ENCODE measurements at places on chromosomes 7 and 10.

DNA sequence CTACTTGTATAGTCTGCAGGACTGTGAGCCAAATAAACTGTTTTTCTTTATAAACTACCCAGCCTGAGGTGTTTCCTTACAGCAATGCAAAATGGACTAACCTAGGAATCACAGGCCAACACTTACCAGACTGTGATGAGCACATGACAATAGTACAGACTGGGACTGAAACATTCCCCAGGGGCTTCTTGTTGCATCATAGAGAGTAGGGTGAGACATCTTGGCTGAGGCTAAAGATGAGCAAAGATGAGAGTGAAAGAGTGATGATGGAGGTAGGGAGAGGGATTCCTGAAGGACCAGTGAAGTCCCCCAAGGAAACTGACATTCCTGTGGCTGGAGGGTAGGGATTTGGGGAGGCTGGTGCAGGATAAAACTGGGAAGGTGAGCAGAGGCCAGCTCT lies 194.4 kb downstream of the TPST1 start:
- no peak for DNase-seq

- DNase-seq = no peak
These were observed 82.4 kb downstream of the PHYHIPL start for GRCh38 chr10:59258890-59259289.

GRCh38 chr10:77441353-77442166 lies 196.0 kb downstream of the KCNMA1 start:
- no peak for DNase-seq

DNA sequence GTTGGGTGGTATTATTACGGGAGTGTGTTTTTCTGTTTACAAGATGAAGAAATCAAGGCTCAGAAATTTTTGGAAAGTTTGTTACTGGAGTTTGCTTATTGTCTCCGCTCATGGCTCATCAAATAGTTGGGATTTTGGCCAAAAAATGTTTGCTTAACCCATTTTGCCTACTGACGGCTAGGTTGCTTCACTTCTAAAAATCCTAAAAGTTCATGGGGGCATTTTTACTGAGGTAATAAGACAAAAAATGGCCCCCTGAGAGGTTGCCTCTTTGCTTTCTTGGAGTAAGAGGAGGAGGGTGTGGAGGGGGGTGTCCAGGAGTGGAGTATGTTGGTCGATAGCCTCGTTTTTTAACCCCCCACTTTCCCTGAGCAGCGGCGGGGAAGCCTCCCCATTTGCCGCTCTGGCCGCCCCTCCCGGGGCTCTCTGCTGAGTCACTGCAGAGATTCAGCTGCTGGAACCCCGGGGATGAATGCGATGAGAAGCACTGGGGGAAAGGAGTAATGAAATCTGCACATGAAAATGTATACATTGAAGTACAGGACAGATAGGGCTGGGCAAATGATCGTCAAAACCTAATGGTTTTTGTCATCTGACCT lies 1.5 kb downstream of the MEST start:
- no peak for DNase-seq

DNA sequence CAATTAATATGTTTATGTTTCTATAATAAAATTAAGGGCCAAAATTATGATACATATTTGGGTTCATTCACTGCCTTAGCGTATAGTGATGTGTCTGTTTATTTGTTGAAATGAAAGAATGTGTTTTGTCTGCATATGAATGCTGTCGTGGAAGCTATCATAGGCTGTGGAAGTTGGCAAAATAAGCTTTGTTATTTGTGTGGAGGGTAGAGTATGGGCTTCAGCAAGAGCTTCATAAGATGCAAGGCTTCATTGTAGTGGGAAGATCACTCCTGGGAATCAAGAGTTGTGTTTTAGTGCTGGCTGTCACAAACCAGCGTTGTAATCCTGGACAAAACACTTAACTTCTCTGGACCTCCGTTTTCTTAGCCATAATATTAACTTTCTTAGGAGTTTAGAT lies 2.5 kb downstream of the SLK start:
- no peak for DNase-seq

GRCh38 chr10:44803862-44804261 lies 107.3 kb upstream of the TMEM72 start:
- no peak for DNase-seq

DNA sequence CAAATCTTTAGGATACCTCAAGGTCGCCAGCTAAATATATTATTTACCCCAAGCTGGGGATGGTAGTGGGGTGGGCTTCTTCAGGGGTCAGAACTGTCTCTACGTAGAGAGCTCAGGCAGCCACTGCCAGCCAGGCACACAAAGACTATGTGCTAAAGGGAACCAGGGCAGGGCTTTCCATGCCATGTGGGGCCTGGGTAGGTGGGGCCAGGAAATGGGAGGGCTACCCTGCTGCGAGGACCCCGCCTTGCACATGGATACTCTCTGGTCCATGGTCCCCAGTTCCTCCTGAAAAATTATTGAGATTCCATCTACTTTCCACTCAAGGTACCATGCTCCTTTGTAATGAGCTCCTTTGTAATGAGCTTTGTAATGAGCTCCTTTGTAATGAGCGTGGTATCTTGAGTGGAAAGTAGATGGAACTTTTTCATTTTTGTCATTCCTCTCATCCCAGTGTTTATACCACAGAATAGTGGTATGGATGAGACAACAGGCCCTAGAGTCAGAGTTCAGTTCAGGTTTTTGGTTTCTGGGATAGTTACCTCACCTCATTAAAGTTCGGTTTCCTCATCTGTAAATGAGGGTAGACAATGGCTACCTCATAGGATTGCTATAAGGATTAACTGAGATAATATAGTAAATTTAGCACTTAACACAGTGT lies 5.8 kb downstream of the SYNPO2L start:
- no peak for DNase-seq

DNA sequence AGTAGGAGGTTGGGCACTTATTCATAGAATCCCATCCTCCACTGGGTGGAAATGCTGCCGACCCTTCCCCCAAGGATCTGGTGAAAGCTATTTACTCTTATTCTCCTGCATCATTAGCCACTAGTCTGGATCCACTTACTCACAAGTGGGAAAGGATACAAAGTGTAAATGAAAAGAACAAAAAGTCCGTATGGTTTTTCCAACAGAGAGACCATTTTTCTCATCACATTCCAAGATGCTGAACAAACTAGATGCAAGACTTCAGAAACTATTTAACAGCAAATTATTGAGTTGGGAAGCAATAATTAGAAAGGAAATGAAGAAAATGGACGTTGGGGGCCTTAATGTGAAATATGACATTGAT lies 242.4 kb upstream of the GLI3 start:
- no peak for DNase-seq

GRCh38 chr7:99409192-99409572 lies 413 bp downstream of the BUD31 start:
- no peak for DNase-seq

DNA sequence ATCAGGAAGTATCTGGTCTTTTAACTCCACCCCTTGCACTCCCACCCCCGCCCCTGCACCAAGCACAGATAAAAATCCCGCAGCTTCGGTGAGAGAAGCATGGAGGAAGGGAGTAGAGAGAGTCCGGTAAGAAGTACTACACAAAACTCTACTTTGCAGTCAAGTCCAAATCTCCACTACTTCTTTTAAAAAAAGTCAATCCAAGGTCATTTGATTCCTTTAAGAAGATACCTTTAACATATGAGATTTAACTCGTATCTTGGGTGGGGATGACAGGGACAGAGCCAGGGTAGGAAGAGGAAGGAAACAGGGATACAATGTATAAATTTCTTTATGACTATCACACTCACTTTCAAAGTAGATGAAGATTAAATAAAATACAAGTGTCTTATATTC lies 132.1 kb downstream of the NRBF2 start:
- DNase-seq = peak; percentile 10

- DNase-seq = no peak
These were observed 3.5 kb upstream of the LRMDA start for GRCh38 chr10:75427951-75428350.

DNA sequence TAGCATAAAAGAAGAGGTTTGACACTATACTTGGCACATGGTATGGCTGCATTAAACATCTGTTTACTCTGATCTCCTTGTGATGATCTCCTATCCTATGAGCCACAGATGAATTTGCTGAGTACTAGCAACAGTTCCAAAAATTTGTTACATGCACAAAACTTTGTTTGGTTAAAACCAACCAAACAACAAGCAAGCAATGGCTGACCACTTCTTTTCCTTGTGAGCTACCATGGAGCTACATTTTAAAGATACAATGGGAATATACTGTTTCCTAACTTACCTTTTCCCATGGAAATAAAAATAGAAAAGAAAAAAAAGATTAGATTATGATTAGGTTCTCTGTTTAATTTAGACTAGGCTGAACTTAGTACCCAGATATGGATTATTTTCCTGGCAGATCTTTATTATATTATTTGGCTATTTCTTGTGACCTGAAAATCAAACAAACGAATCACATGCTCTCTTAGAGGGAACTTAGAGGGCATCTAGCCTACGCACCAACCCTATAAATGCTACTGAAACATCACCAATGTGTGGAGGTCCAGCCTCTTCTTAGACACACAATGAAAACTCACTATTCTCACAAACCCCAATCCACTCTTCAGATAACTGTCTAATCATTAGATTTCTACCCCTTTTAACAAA lies 80.1 kb upstream of the FAM133B start:
- DNase-seq = no peak

DNA sequence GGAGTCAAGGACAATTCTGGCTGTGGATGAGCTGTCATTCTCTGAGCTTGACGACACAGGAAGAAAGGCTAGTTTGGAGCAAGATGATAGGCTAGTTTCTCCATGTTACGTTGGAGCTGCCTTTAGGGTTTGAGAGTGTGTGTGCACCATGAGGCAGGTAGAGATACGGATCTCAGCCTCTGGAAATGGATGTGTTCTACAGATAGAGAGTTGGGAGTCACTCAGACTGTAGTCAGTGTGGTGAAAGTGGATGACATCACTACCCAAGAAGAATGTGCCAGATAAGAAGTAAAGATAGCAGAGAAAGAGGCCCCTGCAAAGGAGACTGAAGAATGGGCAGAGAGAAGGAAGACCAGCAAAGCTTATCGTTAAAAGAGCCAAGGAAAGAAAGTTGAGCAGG lies 42.4 kb downstream of the PNLIPRP3 start:
- no peak for DNase-seq

- peak; percentile 38 for DNase-seq
These were observed at the start of gene PCBD1 for GRCh38 chr10:70887804-70888800. TSS of gene PCBD1 (minus strand) at chr10:70888565. CDS start at chr10:70888533, 32 bp downstream.

- no peak for DNase-seq
These were observed 18.4 kb downstream of the TRIM24 start for GRCh38 chr7:138478499-138478908.

- no peak for DNase-seq
These were observed 564.9 kb downstream of the POM121L12 start for GRCh38 chr7:53600296-53600695.

- no peak for DNase-seq
These were observed 63.0 kb upstream of the MGMT start for GRCh38 chr10:129404091-129404490.

DNA sequence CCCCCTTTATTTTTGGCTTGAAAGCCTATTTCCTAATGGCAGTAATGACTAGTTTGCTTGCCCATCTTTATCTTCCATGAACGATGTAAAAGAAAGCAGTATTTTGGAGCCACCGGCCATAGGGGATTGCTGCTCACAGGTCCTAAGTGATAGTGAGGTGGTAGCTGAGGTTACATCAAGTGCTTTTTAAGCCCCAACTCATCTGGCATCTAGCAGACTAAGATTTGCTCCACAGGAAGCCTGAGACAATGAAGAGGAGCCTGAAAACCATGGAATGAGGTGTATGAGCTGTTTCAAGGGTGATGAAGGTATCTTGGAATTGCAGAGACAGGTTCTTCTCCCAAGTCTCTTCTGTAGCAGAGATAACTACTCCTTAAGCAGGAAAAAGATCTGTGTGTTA lies 496.3 kb downstream of the XPNPEP1 start:
- no peak for DNase-seq

- no peak for DNase-seq
These were observed 1.1 kb upstream of the SEMA4G start for GRCh38 chr10:100968062-100968736.

DNA sequence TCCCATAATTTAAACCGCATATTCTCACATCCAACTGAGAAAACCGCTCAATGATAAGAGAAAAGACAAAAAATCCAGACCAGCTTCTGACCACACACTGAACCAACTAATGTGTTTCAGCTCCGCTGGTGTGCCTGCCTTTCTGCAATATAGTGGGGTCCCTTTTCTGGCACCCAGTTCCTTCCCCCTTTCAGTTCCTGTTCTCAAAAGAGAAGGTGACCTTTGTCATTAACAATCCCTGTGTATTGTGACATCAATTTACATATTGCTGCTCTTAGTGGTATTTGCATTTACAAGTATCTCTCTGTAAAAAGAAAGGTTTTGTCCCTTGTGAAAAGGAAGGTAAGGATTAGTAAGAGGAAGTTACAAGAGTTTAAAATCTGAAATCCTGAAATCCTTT lies 1.4 kb downstream of the PPP1R17 start:
- no peak for DNase-seq

DNA sequence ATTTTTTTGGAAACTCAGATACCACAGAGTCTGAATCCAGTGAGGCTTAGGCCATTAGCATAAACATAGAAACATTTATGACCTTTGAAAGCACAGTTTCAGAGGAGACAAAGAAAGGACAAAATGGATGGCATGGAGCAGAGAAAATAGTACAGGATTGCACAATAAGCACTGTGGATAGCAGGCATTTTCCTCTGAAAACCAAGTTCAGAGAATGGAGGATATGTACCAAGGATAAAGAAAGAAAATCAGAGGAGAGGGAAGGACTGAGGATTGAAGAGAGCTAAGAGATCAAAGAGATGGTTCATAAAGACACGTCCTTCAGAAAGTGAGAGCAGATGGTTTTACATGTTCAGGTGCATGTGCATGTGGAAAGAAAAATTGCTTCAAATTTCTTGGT lies 707.2 kb upstream of the CELF2 start:
- no peak for DNase-seq

- DNase-seq = peak; percentile 86
These were observed 96.4 kb upstream of the CACNA2D1 start for GRCh38 chr7:82539969-82540368.

- no peak for DNase-seq
These were observed 87.6 kb downstream of the PIP4K2A start for GRCh38 chr10:22626784-22627183.

GRCh38 chr7:621572-622285 lies 102.1 kb upstream of the PDGFA start:
- no peak for DNase-seq

DNA sequence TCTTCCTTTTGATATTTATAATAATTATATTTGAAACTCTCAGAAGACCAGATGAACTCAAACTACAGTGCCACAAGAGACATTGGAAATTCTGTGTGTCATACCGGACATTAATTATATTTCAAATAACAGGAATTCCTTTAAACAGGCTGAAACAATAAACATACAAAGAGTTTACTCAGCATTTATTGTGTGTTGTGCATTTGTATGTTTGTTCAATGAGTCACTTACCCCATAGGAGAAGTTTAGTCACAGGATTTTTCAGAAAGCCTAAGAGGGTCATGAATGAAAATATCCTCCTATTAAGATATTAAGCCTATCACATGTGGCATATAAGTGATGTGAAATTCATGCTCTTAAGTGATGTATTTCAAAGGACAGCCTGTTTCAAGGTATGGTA lies 566.8 kb downstream of the CNTNAP2 start:
- no peak for DNase-seq

- no peak for DNase-seq
These were observed 645.3 kb downstream of the ACTR3B start for GRCh38 chr7:153404781-153405279.

Data from NCI-H1105 treated with DMSO at 0.1 percent for 48 hours (cell line).